DND-41 (cell line): ENCODE measurements at places on chromosomes 4 and X.

DNA sequence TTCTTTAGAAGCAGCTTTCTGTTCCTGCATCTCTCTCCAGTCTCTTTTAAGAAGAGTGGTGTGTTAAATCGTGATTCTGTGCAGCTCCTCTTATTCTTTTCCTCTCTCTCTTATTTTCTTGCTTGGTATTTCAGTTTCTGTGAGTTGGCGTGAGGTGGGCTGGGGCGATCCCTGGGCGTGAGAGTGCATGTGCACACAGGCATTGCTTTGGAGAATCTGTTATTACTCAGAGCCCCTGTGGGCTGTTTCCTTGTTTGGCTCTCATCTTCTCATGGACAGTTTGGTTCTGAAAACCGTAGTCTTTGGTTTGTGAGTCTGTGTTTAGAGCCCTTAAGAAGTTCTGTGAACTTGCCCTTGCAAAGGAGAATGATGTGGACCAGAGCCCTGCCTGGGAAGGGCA is 97.2 kb upstream of the CLNK start:
- no peak overlapping the region for H3K27ac ChIP-seq
- no peak overlapping the region for H3K4me3 ChIP-seq
- no peak for DNase-seq
- no peaks in the 10 kb centered on the region for H3K4me1 ChIP-seq
- H3K27me3 ChIP-seq = no peaks in the 10 kb centered on the region

DNA sequence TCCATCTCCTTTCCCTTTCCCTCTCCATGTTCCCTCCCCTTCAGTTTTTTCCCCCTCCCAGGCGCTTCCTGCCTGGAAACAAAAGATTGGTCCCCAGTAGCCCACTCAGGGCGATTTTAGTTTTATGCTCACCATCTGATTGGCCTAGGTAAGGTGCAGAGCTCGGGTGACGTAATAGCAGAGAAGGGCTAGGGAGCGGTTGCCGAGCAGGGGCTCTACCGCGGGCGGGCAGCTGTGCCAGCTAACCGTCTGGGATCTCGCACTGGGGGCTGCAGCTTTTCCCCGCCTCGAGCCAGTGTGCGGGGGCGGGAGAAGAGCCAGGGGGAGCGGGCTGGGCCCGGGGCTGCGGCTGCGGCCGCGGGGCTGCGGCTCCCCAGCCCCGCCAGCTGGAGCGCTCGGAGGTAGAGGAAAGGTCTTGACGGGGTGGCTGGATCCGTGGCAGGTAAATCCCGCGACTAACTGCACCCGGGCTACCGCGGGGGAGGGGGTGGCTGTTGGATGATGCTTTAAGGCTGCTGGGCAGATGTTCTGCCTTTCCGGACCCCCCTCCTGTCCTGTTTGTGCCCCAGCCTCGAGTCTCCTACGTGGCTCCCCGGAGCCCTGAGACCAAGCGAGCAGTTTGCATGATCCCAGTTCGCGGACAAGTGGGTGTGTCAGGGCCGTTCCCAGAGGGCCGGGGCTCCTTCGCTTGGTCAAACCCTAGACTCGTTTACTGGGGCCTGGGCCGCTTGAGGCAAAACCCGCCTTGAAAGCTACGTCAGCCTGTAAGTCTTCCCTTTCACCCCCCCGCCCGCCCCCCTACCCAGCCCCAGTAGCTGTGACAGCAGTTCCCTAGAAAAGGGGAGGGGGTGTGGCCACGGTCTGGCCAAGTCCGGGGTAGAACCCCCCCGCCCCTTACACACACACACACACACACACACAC is at the start of gene PAK3:
PAK3 (plus strand) TSS at position 218 of the 922 bp plus-strand sequence. CDS start 26,913 bp downstream, outside the sequence.
- H3K27ac ChIP-seq = no peak within 1 kb of the TSS
- H3K4me1 ChIP-seq = no peaks in the 10 kb centered on the region
- no peak for DNase-seq
- H3K36me3 ChIP-seq = no peaks in the 10 kb centered on the region

DNA sequence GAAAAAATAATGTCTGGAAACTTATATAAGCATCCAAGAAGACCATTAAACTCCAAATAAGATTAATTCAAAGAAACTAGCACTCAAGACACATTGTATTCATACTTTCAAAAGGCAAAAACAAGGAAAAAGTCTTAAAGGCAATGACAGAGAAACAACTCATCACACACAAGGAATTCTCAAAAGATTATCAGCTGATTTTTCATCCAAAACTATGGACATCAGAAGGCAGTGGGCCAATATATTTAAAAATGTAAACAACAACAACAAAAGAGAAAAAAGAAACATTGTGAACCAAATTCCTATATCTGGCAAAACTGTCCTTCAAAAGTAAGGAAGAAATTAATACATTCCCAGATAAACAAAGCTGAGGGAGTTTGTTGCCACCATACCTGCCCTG is 711.4 kb upstream of the GALNTL6 start:
- H3K27ac ChIP-seq = no peak overlapping the region
- no peak overlapping the region for H3K4me3 ChIP-seq
- H3K4me1 ChIP-seq = no peaks in the 10 kb centered on the region
- H3K36me3 ChIP-seq = no peaks in the 10 kb centered on the region
- DNase-seq = no peak

GRCh38 chr4:123312951-123313592 is 83.5 kb upstream of the SPRY1 start:
- no peak overlapping the region for H3K27ac ChIP-seq
- DNase-seq = no peak
- no peaks in the 10 kb centered on the region for H3K27me3 ChIP-seq
- no peak overlapping the region for H3K4me3 ChIP-seq
- H3K4me1 ChIP-seq = no peaks in the 10 kb centered on the region

DNA sequence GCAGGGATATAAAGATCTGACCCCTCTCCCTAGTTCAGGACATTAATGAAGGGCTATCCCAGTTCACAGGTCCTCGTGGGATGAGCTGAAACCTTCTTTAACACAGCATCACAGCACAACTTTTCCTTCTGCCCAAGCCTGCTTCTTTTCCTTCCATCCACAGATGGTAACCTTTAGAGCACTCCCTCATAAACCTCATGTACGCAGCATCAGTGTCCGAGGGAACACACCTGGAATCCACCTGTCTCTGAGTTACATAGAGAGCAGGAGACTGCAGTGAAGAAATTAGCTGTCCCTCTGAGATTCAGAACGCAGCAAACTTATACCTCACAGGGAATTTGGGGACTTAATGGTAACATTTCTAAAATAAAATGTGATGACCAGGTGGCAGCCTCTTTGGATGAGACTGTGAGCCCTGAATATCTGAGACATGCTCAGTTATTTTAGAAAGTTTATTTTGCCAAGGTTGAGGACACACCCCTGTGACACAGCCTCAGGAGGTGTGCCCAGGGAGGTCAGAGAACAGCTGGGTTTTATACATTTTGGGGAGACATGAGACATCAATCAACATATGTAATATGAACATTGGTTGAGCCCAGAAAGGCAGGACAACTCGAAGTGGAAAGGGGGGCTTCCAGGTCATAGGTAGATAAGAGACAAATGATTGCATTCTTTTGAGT is 73.8 kb upstream of the PACRGL start:
- H3K27ac ChIP-seq = no peak overlapping the region
- no peak for DNase-seq
- no peak overlapping the region for H3K4me3 ChIP-seq
- no peaks in the 10 kb centered on the region for H3K27me3 ChIP-seq
- no peaks in the 10 kb centered on the region for H3K36me3 ChIP-seq

DNA sequence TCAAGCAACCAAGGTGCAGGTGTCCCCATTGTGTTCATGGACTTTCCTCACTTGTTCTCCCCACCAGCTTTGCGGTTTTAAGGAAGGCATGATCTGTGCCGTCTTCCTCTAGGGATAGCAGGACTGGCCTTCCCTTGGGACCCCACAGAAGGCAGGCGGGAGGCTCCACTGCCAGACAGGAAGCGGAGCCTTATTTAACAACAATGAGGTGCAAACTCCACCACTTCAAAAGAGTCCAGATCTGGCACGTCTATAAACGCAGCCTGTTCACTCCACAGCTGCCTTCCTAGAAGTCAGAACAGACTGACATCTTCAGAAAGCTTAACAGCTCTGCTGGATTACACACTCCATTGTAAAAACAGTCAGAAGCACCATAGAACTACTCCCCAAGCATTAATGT is 1.7 kb upstream of the GPR143 start:
- no peak overlapping the region for H3K4me3 ChIP-seq
- no peaks in the 10 kb centered on the region for H3K36me3 ChIP-seq
- H3K4me1 ChIP-seq = peaks cover 31% of the 10 kb centered on the region
- peak overlapping the region; percentile 56; the same call in 1 of the 2 replicates for H3K27ac ChIP-seq
- DNase-seq = peak; percentile 79
- no peaks in the 10 kb centered on the region for H3K27me3 ChIP-seq

- H3K4me3 ChIP-seq = no peak overlapping the region
- no peak overlapping the region for H3K27ac ChIP-seq
- peaks cover 11% of the 10 kb centered on the region for H3K4me1 ChIP-seq
- no peaks in the 10 kb centered on the region for H3K36me3 ChIP-seq
- DNase-seq = peak; percentile 51
Measured at GRCh38 chrX:107678957-107679740, 50.8 kb downstream of the PRPS1 start.

- peak overlapping the region; percentile 84 for H3K4me3 ChIP-seq
- H3K36me3 ChIP-seq = peaks cover 50% of the 10 kb centered on the region
- no peaks in the 10 kb centered on the region for H3K27me3 ChIP-seq
- no peak for DNase-seq
Measured at GRCh38 chr4:102826105-102826889, 1.1 kb downstream of the UBE2D3 start.

- peak overlapping the region; percentile 97 for H3K27ac ChIP-seq
- DNase-seq = peak; percentile 79
- no peak overlapping the region for H3K4me3 ChIP-seq
- no peaks in the 10 kb centered on the region for H3K27me3 ChIP-seq
- peaks cover 12% of the 10 kb centered on the region for H3K36me3 ChIP-seq
Measured at GRCh38 chrX:10106806-10107205, 50.0 kb upstream of the CLCN4 start.

- no peak overlapping the region for H3K4me3 ChIP-seq
- no peaks in the 10 kb centered on the region for H3K36me3 ChIP-seq
- no peaks in the 10 kb centered on the region for H3K27me3 ChIP-seq
- H3K27ac ChIP-seq = no peak overlapping the region
- H3K4me1 ChIP-seq = no peaks in the 10 kb centered on the region
Measured at GRCh38 chr4:141871086-141871770, 234.8 kb downstream of the IL15 start.

DNA sequence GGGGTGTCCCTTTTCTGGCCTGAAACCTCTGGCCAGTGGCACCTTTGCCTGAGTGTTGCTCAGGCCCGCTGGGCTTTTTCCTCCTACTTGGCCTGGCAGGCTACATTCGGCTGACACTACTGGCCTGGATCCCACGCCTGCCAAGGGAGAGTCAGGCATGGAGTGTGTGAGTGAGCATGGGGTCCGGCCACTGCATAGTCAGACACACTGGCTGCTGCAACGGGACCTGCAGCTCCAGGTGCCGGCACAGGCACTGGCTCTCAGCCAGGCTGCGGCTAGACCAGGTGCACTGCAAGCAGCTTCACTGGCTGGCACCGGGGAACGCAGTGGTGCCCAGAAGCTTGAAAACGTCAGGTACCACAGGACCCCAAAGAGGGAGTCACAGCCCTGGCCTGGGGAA is 434.9 kb downstream of the ARHGAP24 start:
- H3K27me3 ChIP-seq = no peaks in the 10 kb centered on the region
- no peaks in the 10 kb centered on the region for H3K4me1 ChIP-seq
- DNase-seq = no peak
- H3K36me3 ChIP-seq = no peaks in the 10 kb centered on the region
- H3K4me3 ChIP-seq = no peak overlapping the region
- no peak overlapping the region for H3K27ac ChIP-seq

GRCh38 chr4:97498875-97499274 is 644.4 kb downstream of the STPG2 start:
- H3K27ac ChIP-seq = no peak overlapping the region
- H3K36me3 ChIP-seq = no peaks in the 10 kb centered on the region
- H3K4me1 ChIP-seq = peaks cover 6% of the 10 kb centered on the region; the same call in 1 of the 2 replicates
- DNase-seq = no peak

- H3K4me3 ChIP-seq = no peak overlapping the region
- H3K27ac ChIP-seq = no peak overlapping the region
- no peaks in the 10 kb centered on the region for H3K27me3 ChIP-seq
- no peak for DNase-seq
- no peaks in the 10 kb centered on the region for H3K4me1 ChIP-seq
Measured at GRCh38 chrX:445727-446126, 59.0 kb upstream of the PPP2R3B start.

DNA sequence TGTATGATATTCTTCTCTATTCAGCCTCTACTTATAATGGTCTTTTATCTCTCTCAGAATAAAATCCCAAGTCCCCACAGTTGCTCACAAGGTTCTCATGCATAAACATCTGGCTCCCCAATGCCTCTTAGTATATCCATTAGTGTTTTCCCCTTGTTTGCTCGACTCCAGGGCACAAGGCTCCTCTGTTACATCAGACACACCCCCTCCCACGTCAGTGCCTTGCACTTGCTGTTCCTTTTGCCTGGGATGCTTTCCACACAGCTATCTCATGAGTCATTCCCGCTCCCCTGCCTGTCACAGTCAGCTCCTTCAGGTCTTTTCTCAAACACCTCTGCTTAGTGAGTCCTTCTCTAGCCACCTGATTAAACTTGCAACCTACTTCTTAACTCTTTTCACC is 260.2 kb downstream of the IL1RAPL1 start:
- no peaks in the 10 kb centered on the region for H3K4me1 ChIP-seq
- H3K27ac ChIP-seq = no peak overlapping the region
- H3K27me3 ChIP-seq = no peaks in the 10 kb centered on the region
- no peak overlapping the region for H3K4me3 ChIP-seq
- DNase-seq = no peak

DNA sequence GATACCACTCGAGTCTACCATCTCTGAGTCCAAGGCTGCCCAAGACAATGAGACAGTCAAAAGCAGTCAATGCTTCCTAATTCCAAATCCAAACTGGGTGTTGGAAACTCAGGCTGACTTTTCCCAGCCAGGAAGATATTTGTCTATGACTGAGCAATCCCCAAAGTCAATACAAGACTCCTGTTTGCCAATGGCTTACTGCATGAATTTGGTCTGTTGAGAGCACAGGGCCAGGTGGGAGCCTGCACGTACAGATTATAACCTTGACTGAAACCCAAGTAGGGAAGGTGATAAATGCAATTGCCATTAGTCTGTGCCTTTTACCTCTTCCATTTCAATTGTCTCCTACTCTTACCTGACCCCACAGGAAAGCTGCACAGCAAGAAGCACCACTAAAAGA is 72.6 kb upstream of the PPARGC1A start:
- no peaks in the 10 kb centered on the region for H3K36me3 ChIP-seq
- no peaks in the 10 kb centered on the region for H3K27me3 ChIP-seq
- DNase-seq = no peak
- H3K27ac ChIP-seq = no peak overlapping the region

DNA sequence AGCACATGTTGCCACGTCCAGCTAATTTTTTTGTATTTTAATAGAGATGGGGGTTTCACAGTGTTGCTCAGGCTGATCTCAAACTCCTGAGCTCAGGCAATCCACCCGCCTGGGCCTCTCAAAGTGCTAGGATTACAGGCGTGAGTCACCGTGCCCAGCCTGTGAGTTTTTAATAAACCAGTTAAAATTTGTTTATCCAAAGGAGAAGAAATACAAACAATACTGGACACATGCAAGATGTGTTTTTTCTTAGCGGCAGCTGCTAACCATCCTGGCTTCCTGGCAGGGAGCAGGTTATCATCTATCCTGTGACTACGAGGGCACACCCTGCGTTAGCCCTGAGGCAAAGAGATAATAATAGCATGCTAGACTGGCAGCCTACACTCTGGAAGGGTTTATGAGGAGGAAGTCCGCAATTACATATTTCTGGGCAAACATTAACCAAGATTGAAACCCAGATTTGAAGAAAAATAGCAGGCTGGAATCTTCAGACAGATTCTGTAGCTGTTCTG is 191.4 kb downstream of the SPRY1 start:
- no peak overlapping the region for H3K27ac ChIP-seq
- H3K36me3 ChIP-seq = no peaks in the 10 kb centered on the region
- no peak overlapping the region for H3K4me3 ChIP-seq
